Skin of body (tissue), 3 donors: ENCODE measurements at places on chromosomes 12 and 14. TPM values are rescaled to one million over a fixed set of nuclear protein-coding genes. Genes with fewer than 3 reads are reported as not detected.
A peak's percentile ranks its signal among the peaks of the same experiment; 100 is the strongest.

DNA sequence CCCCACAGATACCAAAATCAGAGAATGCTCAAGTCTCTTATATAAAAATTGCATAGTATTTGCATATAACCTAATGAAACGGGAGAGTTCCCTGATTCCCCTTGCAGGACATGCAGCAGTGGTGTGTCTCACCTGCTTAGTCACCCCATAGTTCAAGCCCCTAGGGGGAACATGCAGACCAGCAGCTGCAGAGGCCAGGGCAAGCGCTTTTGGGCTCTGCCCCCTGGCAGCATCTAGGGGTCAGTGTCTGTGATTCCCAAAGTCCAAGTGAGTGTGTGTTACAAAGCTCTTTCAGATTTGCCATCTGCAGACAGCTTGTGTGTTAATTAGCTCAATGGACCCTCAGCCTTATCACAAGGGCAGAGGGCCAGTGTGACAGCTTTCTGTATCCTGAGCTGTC is 110.1 kb downstream of the DNAI7 start:
- no peak for DNase-seq

DNA sequence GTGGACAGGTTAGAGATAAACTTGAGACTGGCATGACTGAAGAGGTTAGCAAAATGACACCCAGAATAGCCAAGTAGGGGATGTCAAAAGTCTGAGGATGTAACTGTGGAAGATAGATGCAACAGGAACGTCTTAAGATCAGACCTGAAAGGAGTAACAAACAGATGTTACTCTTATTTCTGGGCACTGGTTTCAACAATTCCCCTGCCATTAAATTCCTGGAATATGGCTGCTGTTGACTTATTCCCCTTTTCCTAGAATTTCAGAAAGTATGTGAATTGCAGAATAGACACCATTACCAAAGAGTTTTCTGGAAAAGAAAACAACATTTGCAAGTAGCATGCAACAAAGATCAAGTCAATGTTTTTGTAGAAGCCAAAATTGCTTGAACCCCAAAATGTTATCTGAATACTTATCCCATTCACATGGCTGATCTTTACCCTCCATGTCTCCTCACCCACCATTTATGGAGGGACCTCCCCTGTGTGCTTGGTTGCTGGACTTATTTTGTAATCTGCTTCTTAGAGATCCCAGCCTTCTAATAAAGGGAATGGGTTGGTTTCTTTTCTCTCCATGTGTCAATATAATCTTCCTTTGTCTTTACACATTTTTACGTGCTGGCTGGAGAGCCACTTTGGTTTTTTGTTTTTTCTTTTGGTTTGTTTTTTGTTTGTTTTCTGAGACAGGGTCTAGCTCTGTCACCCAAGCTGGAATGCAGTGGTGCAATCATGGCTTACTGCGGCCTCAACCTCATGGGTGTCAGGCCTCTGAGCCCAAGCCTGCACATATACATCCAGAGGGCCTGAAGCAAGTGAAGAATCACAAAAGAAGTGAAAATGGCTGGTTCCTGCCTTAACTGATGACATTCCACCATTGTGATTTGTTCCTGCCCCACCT is 57.0 kb downstream of the BBS10 start:
- DNase-seq, result peak; percentile 57

DNA sequence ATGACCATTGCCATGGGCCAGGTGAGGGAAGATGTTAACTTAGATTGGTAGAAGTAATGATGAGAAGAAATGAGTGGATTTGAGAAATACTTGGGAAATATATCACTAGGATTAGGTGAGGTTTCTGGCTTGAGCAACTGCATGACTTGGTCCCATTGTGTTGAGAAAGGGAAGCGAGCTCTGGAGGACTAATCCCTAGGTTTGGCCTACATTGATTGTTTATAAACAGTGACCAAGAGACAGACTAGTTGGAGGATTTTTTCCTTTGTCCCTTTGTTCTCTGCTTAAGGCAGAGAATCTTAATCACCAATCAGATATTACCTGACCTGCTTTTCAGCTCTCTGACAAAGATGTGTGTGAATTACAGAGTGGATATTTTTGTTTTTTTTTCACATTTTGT is 100.5 kb downstream of the AEBP2 start:
- DNase-seq, result no peak

DNA sequence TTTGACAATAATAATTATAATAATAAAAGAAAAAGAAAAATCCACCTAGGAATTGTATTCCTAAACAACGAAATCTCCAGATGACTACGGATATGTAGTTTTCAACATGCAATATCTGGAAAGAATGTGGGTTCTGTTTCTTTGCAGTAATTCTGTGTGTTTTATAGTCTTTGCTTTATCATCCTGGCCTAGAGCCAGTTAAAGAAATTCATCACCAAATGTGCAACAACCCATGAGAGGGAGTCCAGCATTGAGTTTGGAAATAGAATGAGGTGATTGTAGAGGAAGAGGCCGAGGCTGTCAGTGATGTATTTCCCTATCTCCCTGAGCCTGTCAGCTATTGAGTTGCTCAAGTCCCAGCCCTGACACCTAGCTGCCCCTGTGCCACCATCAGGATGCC is 200.5 kb upstream of the DCN start:
- DNase-seq, result no peak

DNA sequence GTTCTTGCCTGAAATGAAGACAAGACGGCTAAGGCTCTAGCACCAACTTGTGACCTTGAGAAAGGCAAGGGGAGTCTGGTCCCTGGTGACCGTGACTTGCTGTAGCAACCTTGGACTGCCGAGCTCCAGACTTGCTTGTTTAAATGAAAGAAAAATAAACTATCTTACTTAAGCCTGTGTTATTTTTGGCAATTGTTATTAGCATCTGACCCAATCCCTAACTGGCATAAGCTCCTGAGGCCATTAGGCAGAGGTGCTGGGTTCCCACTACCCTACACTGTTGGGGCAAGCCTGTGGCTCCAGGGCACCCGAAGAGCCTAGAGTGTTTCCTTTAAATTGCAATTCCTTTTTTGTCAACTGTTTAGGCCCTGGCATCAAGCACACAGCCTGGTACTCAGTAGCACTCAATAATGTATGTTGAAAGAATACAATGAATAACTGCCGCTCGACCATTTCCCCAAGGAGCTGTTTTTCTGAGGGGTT is 106.9 kb upstream of the HIF1A start:
- DNase-seq, result no peak

DNA sequence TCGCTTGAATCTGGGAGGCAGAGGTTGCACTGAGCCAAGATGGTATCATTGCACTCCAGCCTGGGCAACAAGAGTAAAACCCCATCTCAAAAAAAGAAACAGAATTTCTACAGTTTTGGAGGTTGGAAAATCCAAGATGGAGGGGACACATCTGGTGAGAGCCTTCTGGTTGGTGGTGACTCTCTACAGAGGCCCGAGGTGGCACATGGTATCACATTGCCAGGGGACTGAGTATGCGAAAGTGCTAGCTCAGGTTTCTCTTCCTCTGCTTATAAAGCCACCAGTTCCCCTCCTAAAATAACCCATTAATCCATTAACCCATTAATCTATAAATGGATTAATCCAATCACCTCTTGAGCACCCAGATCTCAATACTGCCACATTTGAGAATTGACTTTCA is 70.8 kb upstream of the DACT1 start:
- DNase-seq, result no peak

- no peak for DNase-seq
These were observed 99.9 kb downstream of the PHETA1 start for GRCh38 chr12:111268738-111269572.

GRCh38 chr14:99936738-99937474 is 128.3 kb upstream of the EVL start:
- no peak for DNase-seq

GRCh38 chr12:126545411-126545810 is 1480.2 kb downstream of the AACS start:
- DNase-seq, result no peak

DNA sequence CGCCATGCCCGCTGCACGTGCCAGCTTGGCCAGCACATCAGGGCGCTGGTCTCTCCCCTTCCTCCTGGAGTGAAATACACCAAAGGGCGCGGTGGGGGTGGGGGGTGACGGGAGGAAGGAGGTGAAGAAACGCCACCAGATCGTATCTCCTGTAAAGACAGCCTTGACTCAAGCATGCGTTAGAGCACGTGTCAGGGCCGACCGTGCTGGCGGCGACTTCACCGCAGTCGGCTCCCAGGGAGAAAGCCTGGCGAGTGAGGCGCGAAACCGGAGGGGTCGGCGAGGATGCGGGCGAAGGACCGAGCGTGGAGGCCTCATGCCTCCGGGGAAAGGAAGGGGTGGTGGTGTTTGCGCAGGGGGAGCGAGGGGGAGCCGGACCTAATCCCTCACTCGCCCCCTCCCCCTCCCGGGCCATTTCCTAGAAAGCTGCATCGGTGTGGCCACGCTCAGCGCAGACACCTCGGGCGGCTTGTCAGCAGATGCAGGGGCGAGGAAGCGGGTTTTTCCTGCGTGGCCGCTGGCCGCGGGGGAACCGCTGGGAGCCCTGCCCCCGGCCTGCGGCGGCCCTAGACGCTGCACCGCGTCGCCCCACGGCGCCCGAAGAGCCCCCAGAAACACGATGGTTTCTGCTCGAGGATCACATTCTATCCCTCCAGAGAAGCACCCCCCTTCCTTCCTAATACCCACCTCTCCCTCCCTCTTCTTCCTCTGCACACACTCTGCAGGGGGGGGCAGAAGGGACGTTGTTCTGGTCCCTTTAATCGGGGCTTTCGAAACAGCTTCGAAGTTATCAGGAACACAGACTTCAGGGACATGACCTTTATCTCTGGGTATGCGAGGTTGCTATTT is 914 bp upstream of the CCND2 start:
- peak; percentile 77 for DNase-seq

PPP1R1A gene
- total RNA-seq, result 6.4 TPM

WASHC3 gene
- total RNA-seq, result 44.2 TPM

GYS2 gene
- not detected for total RNA-seq

KSR2 gene
- 0.10 TPM for total RNA-seq
